ENCODE measurements at places on chromosomes 11 and 22. TPM values are rescaled to one million over a fixed set of nuclear protein-coding genes. Genes with fewer than 3 reads are reported as not detected.

The SLC22A25 gene
- total RNA-seq, result not detected

The KRTAP5-7 gene
- total RNA-seq, result not detected

DNA sequence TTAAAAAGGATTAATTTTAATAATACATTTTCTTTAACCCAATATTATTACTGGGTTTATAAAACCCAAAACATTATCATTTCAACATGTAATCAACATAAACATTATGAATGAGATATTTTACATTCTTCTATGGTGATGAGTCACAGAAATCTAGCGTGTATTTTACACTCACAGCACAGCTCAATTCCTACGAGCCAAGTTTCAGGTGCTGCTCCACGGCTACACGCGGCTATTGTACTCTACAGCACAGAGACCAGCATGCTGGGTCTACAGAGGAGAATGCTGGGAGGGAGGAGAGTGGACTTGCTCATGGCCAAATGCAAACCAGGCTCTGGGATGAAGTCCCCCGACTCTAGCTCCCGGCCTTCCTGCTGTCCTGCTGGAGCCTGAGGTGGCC is 72.0 kb upstream of the LMO1 start:
- peaks cover 8% of the 10 kb centered on the region for H3K27me3 ChIP-seq
- H3K27ac ChIP-seq, result no peak overlapping the region
- peaks cover 5% of the 10 kb centered on the region for H3K4me1 ChIP-seq

The ROBO4 gene
- not detected for total RNA-seq

DNA sequence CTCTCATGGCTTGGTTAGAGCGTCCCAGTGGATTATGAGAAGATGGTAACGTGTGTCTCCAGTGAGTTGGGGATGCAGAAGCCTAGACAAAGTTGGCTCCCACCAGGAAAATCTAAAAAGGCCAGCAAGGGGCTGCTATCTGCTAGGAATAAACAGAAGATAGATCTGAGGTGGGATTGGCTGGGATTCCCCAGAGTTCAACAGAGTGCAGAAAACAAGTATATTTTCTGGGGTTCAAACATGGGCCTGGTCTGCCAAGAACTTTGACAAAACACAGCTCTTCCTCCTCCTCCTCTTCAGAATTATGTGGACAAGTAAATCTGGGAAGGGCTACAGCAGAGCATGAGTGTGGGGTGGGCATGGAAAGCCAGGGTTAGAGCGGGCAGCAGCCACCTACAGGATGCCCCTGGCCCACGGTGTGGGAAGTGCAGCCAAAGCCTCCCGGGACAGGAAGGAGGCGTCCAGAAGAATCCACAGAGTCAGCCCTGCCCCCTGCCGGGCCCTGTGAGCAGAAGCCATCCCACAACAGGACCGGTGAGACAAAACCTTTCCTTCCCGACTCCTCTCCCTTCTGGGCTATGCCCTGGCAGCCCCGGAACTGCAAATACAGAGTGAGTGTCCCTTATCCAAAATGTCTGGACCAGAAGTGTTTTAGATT is 67.1 kb downstream of the CD82 start:
- H3K4me1 ChIP-seq, result no peaks in the 10 kb centered on the region
- H3K27me3 ChIP-seq, result peaks cover 15% of the 10 kb centered on the region
- DNase-seq, result peak; percentile 65
- H3K36me3 ChIP-seq, result no peaks in the 10 kb centered on the region
- H3K27ac ChIP-seq, result no peak overlapping the region
- no peak overlapping the region for H3K4me3 ChIP-seq

DNA sequence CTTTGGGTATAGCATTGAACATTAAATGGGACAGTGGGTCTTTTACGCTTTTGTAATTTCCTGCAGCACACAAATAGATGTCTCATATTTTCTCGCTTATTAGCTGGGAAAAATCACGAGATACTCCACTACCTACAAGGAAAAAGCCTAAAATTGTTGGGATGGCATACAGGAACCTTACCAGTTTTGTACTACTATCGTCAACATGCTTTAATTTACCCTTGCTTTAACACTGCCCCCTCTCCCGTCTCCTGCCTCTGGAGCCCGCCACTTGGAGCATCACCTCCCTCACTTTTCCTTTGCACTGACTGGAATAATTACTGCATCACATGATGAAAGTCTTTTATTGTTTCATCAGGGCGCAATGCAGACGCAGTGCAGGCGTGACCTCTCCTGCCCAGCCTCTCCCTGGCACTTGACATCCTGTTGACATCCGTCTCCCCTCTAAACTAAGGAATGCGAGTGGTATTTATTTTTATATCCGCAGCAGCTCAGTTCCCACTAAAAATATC is 1.0 kb upstream of the FNBP4 start:
- H3K4me1 ChIP-seq, result peaks cover 18% of the 10 kb centered on the region
- no peaks in the 10 kb centered on the region for H3K27me3 ChIP-seq
- peak overlapping the region; percentile 98 for H3K27ac ChIP-seq

The USP2 gene
- total RNA-seq, result 0.58 TPM

DNA sequence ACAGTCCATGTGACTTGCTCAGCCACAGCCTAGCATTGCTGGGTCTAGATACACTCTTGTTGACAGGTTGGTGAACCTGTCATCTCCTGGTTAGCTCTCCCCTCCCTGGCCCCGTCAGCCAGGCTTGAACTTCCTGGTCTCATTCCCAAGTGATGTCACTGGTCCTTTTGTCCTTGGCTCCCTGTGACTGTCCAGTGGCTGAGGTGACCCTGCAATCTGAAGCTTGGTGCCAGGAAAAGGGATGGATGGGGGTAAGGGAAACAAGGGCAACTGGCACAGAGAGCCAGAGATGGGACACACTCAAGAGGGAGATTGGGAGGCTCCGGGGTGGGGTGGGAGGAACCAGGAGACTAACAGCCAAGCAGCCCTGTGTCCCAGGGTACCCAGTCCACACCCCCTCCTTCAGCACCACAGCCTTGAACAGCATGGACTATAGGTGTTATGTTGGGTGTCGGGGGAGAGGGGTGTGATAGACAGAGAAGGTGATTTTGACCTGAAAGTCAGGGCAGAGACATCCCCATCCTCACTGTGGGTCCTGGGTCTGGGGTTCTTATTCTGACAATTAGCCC is 63.8 kb upstream of the THY1 start:
- no peak for DNase-seq
- H3K27me3 ChIP-seq, result peaks cover 12% of the 10 kb centered on the region
- H3K36me3 ChIP-seq, result no peaks in the 10 kb centered on the region

The BIRC3 gene
- total RNA-seq, result 109 TPM

- H3K27me3 ChIP-seq, result no peaks in the 10 kb centered on the region
- H3K4me1 ChIP-seq, result no peaks in the 10 kb centered on the region
- DNase-seq, result peak; percentile 10
Observed at GRCh38 chr22:26797910-26798309, 140.5 kb downstream of the MIAT start.

DNA sequence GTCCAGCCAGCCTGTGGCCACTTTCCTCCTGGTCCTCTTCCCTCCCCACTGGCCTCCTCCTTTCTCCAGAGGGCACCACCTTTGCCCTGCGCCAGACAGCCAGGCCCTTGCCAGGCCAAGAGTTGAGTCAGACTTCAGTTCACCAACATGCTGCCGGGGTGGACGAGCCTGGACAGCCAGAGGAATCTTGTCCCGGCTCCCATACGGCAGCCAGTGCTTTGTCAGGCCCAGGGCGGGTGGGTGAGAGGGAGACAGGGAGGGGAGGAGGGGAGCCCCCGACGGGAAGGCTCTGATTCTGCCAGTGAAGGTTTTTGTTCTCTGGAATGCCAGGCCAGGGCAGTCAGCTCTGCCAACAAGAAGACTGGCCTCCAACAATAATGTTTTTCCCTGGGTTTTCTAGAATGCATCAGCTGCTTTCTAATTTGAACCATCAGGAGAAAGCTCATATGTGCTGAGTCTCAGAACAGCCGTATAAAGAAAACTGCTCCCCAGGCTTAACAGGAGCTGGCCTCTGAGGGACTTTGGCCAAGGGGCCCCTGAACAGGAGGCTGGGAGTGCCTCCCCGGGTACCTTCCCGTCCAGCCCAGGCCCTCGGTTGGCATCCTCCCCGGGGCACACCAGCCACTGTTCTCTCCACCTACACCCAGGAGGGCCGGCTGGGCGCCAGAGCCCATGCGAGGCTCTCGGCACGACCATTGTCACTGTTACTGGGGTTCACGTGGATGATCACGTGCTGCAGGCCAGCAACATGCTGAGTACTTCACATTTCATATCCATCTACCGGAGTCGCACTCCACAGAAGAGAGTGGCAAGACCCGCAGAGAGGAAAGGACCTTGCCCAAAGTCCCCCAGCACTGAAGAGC is 28.6 kb downstream of the LIF start:
- no peaks in the 10 kb centered on the region for H3K36me3 ChIP-seq
- H3K4me3 ChIP-seq, result no peak overlapping the region
- H3K27ac ChIP-seq, result no peak overlapping the region
- H3K27me3 ChIP-seq, result no peaks in the 10 kb centered on the region
- H3K4me1 ChIP-seq, result peaks cover 39% of the 10 kb centered on the region
- no peak for DNase-seq

GRCh38 chr22:35605851-35606481 is 11.2 kb downstream of the MB start:
- no peak for DNase-seq
- H3K27ac ChIP-seq, result peak overlapping the region; percentile 24
- peaks cover 15% of the 10 kb centered on the region for H3K27me3 ChIP-seq
- H3K4me3 ChIP-seq, result no peak overlapping the region
- H3K4me1 ChIP-seq, result peaks cover 7% of the 10 kb centered on the region

The ALDH3B2 gene
- not detected for total RNA-seq

The SMTNL1 gene
- not detected for total RNA-seq

- no peak for DNase-seq
- H3K27me3 ChIP-seq, result no peaks in the 10 kb centered on the region
Observed at GRCh38 chr11:122920579-122920978, 38.0 kb downstream of the JHY start.

DNA sequence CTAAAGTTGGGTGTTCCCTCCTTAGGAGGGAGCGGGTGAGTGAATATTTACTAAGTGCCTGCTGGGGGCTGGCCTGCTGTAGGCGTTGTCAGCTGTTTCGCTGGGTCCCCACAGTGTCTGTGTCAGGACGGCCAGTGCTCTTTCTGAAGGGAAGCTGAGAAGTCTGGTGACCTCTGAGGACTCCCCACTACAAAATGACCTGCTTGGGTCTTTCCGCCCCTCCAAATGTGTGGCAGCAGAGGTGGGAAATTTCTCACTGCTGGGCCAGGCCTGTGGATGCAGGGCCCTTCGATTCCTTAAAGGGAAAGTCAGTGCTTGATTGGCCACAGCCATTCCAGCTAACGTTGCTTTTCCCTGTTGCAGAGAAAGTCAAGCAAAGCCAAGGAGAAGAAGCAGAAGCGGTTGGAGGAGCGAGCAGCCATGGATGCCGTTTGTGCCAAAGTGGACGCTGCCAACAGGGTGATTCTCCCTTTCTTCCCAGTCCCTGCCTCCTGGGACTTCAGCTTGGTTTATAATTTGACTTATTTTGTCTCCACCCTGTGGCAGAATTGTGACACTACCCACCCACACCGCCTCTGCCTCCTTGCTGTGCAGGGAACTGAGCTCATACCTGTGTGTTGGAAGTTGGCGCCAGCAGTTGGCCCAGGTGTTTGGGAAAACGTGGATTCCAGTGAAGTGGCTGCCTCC is 6.8 kb downstream of the NAA40 start:
- H3K4me1 ChIP-seq, result peaks cover under 1% of the 10 kb centered on the region
- no peak overlapping the region for H3K4me3 ChIP-seq
- H3K27me3 ChIP-seq, result no peaks in the 10 kb centered on the region

GRCh38 chr11:78379039-78379670 is 38.5 kb downstream of the GAB2 start:
- no peak for DNase-seq
- H3K4me1 ChIP-seq, result peaks cover 4% of the 10 kb centered on the region
- H3K36me3 ChIP-seq, result no peaks in the 10 kb centered on the region
- peaks cover 2% of the 10 kb centered on the region for H3K27me3 ChIP-seq
- H3K27ac ChIP-seq, result no peak overlapping the region
- H3K4me3 ChIP-seq, result no peak overlapping the region

DNA sequence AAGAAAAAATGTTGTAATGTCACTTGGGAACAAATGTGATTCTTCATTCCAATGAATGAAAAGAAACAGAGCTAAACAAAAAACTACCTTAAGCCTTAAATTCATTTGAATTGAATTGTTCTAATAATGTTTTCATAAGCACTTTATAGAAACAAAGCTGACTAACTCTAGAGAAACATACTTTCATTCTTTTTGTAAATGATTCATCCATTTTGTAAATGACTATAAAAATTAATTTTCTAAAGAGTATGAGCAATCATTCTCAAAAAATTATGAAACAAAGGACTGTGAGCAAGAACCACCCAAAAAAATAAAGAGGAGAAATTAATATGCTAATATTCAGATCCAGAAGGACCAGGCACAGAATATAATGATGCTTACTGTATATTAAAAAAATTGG is 986.5 kb upstream of the CHORDC1 start:
- DNase-seq, result no peak
- H3K4me3 ChIP-seq, result no peak overlapping the region
- H3K36me3 ChIP-seq, result no peaks in the 10 kb centered on the region
- H3K4me1 ChIP-seq, result no peaks in the 10 kb centered on the region
- H3K27ac ChIP-seq, result no peak overlapping the region

GRCh38 chr11:70097783-70098563 is 19.9 kb downstream of the ANO1 start:
- DNase-seq, result no peak
- H3K36me3 ChIP-seq, result no peaks in the 10 kb centered on the region
- H3K4me3 ChIP-seq, result no peak overlapping the region
- no peaks in the 10 kb centered on the region for H3K27me3 ChIP-seq
- no peaks in the 10 kb centered on the region for H3K4me1 ChIP-seq

DNA sequence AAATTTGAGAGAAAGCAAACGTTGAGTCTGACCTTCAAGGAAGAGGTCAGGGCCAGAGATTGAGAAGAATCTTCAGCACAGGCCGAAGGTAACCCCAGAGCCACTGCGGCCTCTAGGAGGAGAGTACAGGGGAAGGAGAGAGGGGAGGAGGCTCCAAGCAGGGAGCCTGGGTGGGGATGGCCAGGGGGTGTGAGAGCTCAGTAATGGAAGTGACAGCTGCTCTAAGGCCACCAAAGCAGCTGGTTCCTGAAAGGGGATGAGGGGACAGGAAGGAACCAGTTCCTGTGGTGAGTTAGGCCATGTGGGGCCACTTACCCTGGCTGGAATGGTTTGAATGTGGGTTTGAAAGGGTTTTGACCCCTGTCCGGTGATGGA is 46.1 kb downstream of the PISD start:
- H3K4me3 ChIP-seq, result no peak overlapping the region
- peak; percentile 8 for DNase-seq
- peak overlapping the region; percentile 86 for H3K27ac ChIP-seq
- peaks cover 26% of the 10 kb centered on the region for H3K4me1 ChIP-seq
- peaks cover 48% of the 10 kb centered on the region for H3K36me3 ChIP-seq
- H3K27me3 ChIP-seq, result no peaks in the 10 kb centered on the region

DNA sequence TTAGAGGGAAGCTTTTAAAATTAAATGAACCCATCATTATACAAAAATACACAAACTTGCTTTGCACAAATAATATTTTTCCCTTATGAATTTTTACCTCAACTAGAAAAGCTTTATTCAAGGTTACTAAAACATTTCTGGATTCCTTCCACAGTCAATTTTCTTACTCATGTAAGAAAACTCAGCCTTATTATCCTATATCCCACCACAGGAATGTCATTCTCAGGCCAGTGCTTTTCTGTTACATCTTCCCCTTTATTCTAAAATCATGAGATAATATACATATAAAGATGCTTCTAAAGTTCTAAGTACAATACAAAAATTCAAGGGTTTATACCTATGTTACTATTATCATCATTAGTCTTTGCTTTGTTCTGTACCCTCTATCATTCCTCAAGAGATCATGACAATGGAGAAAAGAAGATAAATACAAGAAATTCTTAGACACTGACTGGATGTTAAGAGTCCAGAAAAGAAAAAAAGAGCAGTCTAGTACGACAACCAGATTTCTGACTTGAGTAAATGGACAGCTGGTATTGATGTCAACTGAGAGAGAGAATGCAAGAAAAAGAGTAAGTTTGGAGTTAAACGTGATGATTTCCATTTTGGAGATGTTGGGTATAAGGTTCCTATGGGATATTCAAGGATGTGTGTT is 60.3 kb downstream of the MTMR2 start:
- no peak for DNase-seq
- no peak overlapping the region for H3K27ac ChIP-seq
- no peaks in the 10 kb centered on the region for H3K27me3 ChIP-seq
- H3K4me1 ChIP-seq, result no peaks in the 10 kb centered on the region
- H3K36me3 ChIP-seq, result peaks cover 21% of the 10 kb centered on the region

The ART1 gene
- total RNA-seq, result not detected
